ENCODE measurements at places on chromosomes 7 and 10.

- no peak for DNase-seq
These were observed 1.3 kb downstream of the ARHGAP22 start for GRCh38 chr10:48603421-48604038.

- no peak for DNase-seq
These were observed 7.4 kb downstream of the MCM10 start for GRCh38 chr10:13168781-13169180.

DNA sequence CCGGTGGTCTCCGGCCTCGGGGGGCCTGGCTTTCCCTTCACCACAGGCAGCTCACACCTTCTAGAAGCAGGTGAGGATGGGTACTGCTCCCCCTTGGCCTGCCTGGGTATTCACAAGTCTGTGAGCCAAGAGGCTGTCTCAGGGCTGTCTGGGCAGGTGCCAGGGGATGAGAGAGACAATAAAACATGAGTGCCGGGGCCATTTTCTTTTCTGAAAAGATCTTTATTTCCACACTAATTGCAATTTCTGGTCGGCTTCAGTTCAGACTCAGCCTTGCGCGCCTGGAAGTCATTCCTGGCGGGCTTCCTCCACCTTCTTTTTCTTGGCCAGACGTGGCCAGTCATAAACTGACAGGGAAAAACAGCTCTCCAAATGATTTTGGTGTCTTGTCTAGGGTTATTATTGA lies 171.2 kb downstream of the ARHGAP12 start:
- no peak for DNase-seq

DNA sequence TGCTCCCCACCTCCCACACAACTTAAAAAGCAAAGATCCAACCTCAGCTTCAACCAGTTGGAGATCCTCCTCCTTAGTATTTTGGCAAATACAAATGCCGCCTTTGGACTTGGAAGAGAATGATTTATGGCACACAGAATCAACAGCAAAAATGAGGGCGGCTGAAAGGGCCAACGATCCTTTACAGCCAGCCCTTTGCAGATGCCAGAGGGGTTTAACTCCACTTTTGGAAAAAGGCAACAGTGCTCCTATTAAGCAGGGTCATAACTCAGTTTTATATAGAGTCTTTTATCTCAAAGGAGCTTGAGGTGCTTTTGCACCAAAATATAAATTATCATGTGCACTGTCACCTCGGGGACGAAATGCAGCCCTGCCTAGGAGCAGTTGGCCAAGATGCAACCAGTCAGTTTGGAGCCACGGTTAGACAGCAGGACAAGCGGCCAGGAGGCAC lies 56.7 kb upstream of the JCAD start:
- no peak for DNase-seq

DNA sequence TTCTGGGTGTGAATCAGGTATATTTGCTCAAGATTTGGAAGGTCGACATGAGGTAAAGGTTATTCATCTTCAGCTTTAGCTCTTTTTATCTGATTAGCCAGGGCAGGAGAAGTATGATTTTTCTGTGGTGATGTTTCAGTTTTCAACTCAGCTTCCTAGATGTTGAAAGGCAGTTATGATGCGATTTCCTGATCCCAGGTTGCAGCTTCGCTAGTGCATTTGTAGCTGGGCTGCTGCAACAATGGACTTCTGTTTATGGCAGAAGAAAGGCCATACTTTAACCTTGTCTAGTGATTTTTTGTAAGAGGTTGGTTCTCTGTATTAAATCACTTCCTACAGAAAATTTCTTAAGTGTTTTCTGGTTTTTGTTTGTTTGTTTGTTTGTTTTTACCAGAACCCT lies 619.3 kb downstream of the AUTS2 start:
- DNase-seq = no peak

DNA sequence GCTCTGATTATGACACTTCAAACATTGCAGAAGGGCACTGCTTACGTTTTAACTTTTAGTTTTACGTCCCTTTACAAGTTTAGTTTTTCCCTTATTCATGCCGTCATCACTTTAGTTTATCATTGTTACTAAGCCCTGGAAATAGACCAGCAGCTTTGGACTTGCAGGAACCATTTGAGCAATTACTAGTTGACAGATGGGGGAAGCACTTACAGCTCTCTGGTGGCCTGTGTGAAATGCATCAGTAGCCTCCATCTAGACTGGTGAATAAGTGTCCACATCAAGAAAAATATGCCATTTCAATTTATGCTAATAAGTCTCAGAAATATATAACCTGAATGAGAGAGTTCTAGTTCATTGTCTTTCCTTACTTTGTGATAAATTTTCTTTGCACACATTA lies 194.9 kb upstream of the GRM3 start:
- DNase-seq = no peak

DNA sequence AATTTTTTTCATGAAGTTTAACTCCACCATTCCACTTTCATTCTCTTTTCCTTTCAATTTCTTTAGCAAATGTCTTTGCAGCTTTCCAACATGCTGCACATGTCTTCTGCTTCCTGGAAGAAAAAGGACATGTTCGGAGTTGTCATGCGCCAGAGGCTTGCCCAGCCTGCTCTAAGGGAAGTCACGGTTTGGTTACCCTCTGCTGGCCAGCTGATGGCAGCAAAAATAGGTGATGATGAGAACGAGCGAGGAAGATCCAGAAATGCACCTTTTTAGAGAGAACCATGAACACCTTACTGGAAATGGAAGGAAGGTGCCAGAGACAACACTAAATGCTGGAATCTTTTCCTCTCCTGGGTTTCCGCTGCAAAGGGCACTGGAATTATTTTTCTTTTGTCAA lies 4.9 kb upstream of the ZSCAN21 start:
- no peak for DNase-seq

DNA sequence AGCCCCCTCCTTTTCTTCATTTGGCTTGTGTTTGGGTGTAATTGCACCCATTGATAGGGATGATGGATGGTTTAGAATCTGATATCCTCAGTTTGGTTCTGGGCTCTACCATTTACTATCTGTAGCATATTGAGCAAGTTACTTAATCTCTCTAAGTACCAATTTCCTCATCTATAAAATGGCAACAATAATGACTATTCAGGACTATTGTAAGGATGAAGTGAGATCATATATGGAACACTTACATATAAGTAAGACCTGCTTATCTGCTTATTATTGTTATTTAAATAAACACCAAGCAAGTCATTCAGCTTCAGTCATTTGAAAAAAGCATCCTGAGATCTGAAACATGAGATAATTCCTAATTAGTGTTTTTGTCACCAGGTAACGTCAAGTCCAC lies 127.0 kb downstream of the SEC23IP start:
- DNase-seq = no peak

DNA sequence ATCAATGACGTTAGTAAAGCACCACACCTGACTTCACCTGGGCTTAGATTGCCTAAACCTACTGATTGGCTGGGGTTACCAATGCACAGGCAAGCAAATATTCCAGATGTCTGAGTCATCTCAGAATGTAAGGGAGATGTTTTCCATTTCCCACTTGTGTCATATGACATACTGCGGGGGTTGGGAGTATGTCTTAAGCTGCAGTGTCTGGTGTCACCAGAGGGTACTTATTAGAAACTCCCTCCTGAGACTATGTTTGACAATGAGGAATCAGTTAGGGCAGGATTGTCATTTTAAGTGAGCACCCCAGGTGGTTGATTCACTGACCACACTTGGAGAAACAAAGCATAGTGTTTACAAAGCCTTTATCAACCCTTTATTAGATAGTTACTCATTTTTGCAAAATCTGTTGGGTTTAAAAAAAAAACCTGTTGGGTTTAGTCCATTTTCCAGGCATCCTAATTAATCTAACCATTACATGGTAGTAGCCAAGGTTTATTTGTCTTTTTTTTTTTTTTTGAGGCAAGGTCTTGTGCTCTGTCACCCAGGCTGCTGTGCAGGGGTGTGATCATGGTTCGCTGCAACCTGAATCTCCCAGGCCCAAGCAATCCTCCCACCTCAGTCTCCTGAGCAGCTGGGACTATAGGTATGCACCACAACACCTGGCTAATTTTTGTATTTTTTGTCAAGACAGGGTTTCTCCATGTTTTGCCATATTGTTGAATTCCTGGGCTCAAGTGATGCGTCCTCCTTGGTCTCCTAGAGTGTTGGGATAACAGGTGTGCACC lies 72.5 kb downstream of the CDK6 start:
- DNase-seq = peak; percentile 70

GRCh38 chr7:51255036-51255435 lies 61.6 kb downstream of the COBL start:
- DNase-seq = no peak

- no peak for DNase-seq
These were observed 107.2 kb upstream of the INHBA start for GRCh38 chr7:41809940-41810576.

GRCh38 chr7:47609803-47610452 lies 28.0 kb upstream of the TNS3 start:
- no peak for DNase-seq

DNA sequence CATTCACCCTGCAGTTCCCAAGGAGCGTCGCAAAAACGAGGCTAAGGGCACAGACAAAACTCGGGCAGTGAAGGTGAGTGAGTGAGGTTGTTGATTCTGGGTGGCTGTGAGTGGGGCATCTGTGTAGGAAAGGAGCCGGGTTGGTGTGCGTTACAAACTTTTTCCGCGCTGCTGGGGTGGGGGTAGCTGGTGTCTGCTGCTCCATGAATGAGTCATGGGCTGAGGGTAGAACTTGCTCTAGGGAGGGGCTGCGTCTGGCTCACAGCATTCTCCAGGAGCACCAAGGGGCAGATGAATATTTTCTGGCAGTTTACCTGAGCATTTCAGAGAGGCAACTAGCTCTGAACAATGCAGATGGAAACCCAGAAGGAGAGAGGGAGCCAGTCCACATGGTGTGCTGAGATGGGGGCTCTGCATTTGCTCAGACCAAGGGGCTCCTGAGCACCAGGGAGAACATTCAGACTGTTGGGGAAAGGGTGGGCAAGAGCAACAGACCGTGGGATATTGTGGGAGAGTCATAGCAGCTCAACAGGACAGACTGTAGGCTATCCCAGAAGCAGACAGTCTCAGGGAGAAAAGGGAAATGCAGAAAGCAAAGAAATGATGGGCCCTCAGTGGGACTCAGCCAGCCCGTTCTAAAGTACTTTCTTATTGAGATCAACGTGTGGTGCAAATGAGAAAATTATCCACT lies 18.8 kb downstream of the NOBOX start:
- DNase-seq = no peak

DNA sequence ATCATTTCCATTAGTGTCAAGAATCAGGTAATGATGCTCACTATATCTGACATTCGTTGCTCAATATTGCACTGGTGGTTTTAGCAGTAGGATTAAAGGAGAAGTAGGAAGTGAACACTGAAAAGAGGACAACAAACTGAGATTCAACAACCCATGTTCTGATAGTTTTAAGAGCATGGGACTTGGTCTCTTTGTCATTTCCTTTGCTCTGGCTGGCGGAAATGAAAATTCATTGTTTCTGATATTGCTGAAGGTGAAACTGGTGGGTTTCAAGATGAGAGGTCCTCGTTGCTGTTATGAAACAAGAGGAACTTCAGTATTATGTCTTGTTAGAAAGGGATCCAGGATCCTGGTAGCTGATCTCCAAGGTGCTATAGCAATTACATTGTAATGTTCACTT lies 129.0 kb downstream of the DNAH11 start:
- DNase-seq = no peak

DNA sequence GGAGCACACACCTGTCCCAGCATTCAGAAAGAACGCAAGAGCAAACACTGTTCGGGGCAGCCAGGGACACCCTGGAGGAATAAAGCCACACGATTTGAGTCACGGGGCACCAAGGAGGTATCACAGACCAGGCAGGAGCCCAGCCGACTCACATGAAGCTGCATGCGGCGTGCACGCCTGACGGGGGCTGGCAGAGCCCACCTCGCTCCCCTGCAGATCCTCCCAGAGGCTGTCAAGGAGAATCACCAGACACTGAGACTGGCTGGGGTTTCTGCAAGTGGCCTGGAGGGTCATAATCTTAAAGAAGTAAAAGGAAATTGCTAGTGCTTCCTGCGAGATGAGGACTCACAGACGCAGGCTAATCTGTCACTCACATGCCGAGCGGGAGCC lies 61.6 kb downstream of the TCERG1L start:
- no peak for DNase-seq

- no peak for DNase-seq
These were observed 145.5 kb upstream of the AGR3 start for GRCh38 chr7:17027143-17027788.

- DNase-seq = no peak
These were observed 167.8 kb upstream of the ASAH2 start for GRCh38 chr10:50419091-50419490.

DNA sequence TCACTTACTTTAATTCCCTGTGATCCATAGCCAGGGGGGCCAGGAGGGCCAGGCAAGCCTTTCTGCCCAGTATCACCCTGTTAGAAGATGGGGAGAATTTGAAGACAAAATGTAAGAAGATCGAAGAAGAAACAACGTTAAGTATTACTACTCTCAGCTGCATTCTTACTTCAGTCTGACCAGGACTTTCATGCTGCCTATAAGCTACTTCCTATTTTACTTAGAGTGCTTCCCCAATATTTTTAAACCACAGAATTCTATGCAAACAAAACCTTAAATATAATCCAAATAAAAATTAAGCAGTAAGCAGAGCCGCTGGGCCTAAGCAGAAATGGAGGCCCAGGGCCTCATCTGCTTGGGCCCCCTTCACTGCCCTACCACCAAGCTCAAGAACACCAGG lies 117.8 kb downstream of the COL28A1 start:
- DNase-seq = no peak

- DNase-seq = no peak
These were observed 7.9 kb upstream of the CRTAC1 start for GRCh38 chr10:98038288-98038687.

GRCh38 chr7:88311675-88312036 lies 5.0 kb upstream of the STEAP4 start:
- no peak for DNase-seq

GRCh38 chr7:127901895-127902703 lies 129.1 kb downstream of the LRRC4 start:
- no peak for DNase-seq

GRCh38 chr7:77433901-77434300 lies 17.8 kb upstream of the GSAP start:
- DNase-seq = no peak

GRCh38 chr10:89019569-89020327 lies 29.1 kb downstream of the FAS start:
- DNase-seq = peak; percentile 41

GRCh38 chr10:105585171-105585570 lies 944.1 kb downstream of the SORCS3 start:
- DNase-seq = no peak

DNA sequence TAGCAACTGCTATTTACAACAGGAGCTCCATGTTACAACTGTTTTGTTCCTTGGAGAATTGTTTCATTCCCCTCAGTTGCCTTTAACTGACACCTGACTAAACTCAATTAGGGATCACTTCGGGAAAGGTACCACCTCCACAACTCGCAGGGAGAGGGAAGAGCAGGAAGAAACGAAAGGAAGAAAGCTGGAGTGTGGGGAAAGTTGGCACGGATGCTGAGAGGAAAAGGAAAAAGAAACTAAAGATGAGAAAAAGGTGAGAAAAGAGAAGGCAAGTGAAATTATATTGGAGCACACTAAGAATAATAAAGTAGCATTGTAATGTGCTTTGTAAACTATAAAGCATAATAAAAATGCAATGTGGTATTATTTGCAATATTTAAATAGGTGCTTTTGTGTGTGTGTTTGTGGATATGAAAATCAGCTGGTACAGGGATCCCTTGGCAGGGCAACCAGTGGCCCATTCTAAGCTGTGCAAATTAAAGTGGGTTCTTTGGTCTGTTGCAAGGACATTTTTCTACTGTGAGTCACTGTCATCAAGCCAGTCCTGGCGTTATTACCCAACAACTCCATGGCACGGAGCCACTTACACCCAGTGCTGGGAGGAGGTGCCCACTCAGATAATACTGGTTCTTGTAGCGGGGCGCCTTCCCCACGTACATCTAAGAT lies 45.9 kb downstream of the HIPK2 start:
- DNase-seq = peak; percentile 79

All from COLO829 (cell line).